ENCODE measurements at places on chromosomes 2 and 18.

- no peak for DNase-seq
Observed at GRCh38 chr2:194883711-194884110, 773.3 kb upstream of the SLC39A10 start.

GRCh38 chr2:59462422-59463197 is 1090.8 kb downstream of the BCL11A start:
- peak; percentile 3 for DNase-seq

DNA sequence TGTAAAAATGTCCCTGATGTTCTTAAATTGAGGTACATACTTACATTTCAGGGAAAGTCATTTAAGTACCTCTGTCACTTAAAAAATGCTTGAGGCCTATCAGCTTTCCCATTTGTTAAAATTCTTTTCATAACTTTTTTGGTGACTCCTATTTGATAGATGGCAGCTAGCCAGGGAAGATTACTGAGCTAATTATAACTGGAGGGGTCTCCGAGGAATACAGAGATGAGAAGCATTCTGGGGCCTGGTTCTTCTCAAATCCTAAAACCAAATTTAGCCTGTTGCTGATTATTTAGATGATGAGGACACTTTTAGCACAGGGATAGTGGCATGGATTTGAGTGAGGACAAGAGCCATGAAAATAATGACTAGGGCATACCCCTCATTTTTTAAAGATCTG is 4.8 kb downstream of the UGP2 start:
- no peak for DNase-seq

GRCh38 chr2:84674586-84674985 is 158.3 kb downstream of the DNAH6 start:
- no peak for DNase-seq

DNA sequence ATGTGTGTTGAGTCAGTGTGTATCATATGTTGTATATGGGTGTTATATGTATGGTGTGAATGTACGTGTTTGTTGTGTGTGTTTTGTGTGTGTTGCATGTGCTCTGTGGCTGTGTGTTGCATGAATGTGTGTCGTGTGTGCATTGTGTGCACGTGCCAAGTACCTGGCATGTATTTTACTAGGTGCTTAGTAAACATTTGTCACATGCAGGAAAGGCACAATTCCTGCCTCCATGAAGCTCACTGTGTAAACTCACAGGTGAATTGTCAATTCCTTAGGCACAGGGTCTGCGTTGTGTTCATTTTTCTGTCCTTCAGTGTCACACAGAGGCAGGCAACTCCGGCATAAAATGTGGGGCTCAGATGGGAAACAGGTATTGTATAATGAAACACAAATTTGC is 22.3 kb upstream of the IL1R1 start:
- no peak for DNase-seq

GRCh38 chr2:187299122-187299906 is 148.7 kb downstream of the CALCRL start:
- DNase-seq, result peak; percentile 24

DNA sequence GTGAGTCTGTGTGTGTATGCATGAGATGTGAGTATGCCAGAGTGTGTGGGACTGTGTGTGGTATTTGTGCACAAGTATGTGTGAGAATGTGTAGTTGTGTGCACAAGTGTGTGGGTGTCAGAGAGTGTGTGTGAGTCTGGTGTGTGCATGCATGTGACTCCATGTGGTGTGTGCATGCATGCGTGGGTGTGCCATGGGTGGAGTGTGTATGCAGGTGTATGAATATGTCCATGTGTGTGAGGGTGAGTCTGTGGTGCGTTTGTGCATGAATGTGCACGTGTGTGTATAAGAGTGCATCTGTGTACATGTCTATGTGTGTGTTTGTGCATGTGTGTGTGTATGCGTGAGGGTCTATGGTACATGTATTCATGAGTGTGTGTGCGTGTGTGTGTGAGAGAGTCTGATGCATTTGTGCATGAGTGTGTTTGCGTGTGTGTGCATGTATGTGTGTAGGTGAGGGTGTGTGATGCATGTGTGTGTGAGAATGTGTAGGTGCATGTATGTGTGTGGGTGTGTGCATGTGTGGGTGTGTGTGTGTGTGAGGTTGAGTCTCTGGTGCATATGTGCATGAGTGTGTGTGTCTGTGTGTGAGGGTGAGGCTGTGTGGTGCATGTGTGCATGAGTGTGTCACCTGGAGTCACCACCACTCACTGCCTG is 226.8 kb downstream of the LDLRAD4 start:
- no peak for DNase-seq

GRCh38 chr18:74715865-74716712 is 118.4 kb downstream of the ZNF407 start:
- no peak for DNase-seq

GRCh38 chr2:203341741-203342310 is 13.6 kb downstream of the ABI2 start:
- no peak for DNase-seq

Data from epithelial cell of esophagus (primary cell).